ENCODE measurements at places on chromosomes 3 and 15. TPM values are rescaled to one million over a fixed set of nuclear protein-coding genes. Genes with fewer than 3 reads are reported as not detected.

Gene HESX1
- 0.39 TPM for total RNA-seq

DNA sequence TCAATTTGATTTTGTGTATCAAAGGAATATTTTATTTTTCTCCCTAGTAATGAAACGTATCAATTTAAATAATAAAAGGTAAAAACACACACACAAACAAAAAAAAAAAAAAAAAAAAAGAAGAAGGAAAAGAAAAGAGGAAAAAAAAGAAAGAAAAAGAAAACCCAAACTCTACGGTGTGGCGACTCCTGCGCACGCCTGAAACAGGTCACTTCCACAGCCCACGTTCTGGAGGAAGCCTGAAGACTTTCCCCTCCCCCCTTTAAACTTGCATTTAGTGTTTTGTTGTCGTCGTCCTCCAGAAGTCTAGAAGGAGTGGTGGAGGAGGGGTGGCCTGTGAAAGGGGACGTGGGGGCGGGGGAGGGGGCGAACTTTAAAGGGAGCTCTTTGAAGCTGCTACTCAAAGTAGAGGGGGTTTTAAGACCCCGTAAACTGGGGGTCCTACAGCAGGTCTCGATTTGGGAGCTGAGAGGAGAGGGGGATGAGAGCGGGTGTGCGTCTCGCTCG, 2.3 kb upstream of the TLE3 start:
- no peak overlapping the region for H3K27ac ChIP-seq
- H3K27me3 ChIP-seq: no peaks in the 10 kb centered on the region
- H3K36me3 ChIP-seq: no peaks in the 10 kb centered on the region
- H3K4me1 ChIP-seq: peaks cover 44% of the 10 kb centered on the region

Gene DAZL
- total RNA-seq: not detected

Gene GOLGA8T
- not detected for total RNA-seq

DNA sequence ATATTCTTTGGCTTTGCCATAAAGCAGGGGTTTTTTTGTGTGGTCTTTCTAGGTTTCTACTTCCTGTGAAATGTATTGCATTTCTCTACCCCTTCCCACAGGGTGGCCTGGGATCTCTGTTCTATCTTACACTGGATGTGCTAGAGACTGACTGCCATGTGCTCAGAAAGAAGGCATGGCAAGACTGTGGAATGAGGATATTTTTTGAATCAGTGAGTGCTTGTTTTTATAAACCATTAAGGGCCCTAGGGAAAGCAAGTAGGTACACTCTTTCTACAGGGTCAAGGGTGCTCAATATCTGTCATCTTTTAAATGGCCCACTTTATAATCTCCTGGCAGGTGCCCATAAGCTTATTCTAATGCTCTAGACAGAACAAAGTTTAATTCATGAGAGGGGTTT, 730 bp downstream of the FETUB start:
- no peak overlapping the region for H3K27ac ChIP-seq
- H3K27me3 ChIP-seq: no peaks in the 10 kb centered on the region
- no peaks in the 10 kb centered on the region for H3K36me3 ChIP-seq
- no peak overlapping the region for H3K4me3 ChIP-seq
- DNase-seq: no peak

GRCh38 chr15:38648121-38648843, 83.7 kb upstream of the RASGRP1 start:
- no peaks in the 10 kb centered on the region for H3K36me3 ChIP-seq
- no peak overlapping the region for H3K27ac ChIP-seq
- no peak overlapping the region for H3K4me3 ChIP-seq
- H3K27me3 ChIP-seq: no peaks in the 10 kb centered on the region

Gene ERICH6
- total RNA-seq: not detected

GRCh38 chr15:75161106-75161916, 40.4 kb upstream of the C15orf39 start:
- no peak overlapping the region for H3K4me3 ChIP-seq
- H3K27ac ChIP-seq: no peak overlapping the region
- H3K36me3 ChIP-seq: no peaks in the 10 kb centered on the region
- H3K4me1 ChIP-seq: peaks cover 10% of the 10 kb centered on the region
- H3K27me3 ChIP-seq: no peaks in the 10 kb centered on the region
- DNase-seq: no peak

Gene ZNF710
- total RNA-seq: 38.7 TPM

Gene SEMA5B
- not detected for total RNA-seq

Gene MCCC1
- 32.8 TPM for total RNA-seq

DNA sequence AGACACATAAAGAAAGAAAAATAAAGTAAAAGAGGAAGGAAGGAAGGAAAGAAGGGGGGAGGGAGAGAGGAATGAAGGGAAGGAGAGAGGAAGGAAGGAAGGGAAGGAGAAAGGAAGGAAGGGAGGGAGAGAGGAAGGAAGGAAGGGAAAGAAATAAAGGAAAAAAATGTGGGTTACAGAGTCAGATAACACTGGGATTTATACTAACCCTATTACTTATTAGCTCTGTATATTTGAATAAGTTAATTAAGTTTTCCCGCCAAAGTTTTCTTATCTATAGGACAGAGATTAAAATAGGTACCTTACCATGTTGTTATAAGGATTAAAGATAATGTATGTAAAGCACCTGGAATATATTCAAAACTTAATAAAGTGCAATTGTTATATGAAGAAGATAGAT, 439.3 kb upstream of the KCNMB2 start:
- H3K4me1 ChIP-seq: no peaks in the 10 kb centered on the region
- H3K27me3 ChIP-seq: no peaks in the 10 kb centered on the region
- no peak overlapping the region for H3K27ac ChIP-seq
- DNase-seq: no peak

Gene KBTBD13
- total RNA-seq: not detected

DNA sequence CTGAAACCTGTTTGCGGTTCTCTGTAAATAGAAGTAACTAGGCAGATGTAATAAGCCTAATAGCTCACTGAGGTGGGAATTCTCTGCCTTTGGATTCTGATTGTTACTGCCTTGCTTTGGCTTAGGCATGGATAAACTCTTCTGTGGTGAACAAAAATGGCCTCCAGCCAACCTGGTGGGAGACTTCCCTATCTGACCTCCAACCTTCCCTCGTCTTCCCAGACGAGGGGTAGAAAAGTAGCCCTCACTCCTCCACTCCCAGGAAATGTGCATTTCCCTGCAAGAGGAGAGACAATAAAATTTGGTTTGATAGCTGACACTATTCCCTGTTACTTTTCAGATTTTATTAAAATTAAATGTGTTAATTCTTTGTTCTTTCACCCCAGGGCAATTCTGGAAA, 606 bp upstream of the CD96 start:
- H3K4me3 ChIP-seq: no peak overlapping the region
- H3K27me3 ChIP-seq: no peaks in the 10 kb centered on the region
- peaks cover 57% of the 10 kb centered on the region for H3K4me1 ChIP-seq
- no peaks in the 10 kb centered on the region for H3K36me3 ChIP-seq
- peak; percentile 3 for DNase-seq
- peak overlapping the region; percentile 75 for H3K27ac ChIP-seq

DNA sequence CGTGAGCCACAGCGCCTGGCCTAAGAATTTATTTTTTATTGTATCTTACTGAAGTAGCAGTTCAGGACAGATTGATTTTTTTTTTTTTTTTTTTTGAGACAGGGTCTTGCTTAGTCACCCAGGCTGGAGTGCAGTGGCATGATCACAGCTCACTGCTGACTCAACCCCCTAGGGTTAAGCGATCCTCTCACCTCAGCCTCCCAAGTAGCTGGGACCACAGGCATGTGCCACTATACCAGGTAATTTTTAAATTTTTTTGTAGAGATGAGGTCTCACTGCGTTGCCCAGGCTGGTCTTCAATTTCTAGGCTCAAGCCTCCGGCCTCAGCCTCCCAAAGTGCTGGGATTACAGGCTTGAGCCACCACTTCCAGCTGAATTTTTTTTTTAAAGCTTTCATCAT, 99.8 kb upstream of the HERC1 start:
- no peak overlapping the region for H3K4me3 ChIP-seq
- no peaks in the 10 kb centered on the region for H3K36me3 ChIP-seq
- DNase-seq: no peak

Gene PATL2
- 60.5 TPM for total RNA-seq

GRCh38 chr3:40237889-40238571, 71.5 kb upstream of the EIF1B start:
- H3K4me3 ChIP-seq: no peak overlapping the region
- no peaks in the 10 kb centered on the region for H3K36me3 ChIP-seq
- no peak for DNase-seq
- no peaks in the 10 kb centered on the region for H3K27me3 ChIP-seq
- no peak overlapping the region for H3K27ac ChIP-seq
- no peaks in the 10 kb centered on the region for H3K4me1 ChIP-seq

Gene INSYN1
- not detected for total RNA-seq

- peak overlapping the region; percentile 76 for H3K27ac ChIP-seq
- peaks cover 25% of the 10 kb centered on the region for H3K36me3 ChIP-seq
- peak; percentile 91 for DNase-seq
- H3K27me3 ChIP-seq: no peaks in the 10 kb centered on the region
- H3K4me3 ChIP-seq: peak overlapping the region; percentile 78
Observed at GRCh38 chr15:43777267-43777914, 625 bp upstream of the ELL3 start.

Gene SNTN
- not detected for total RNA-seq

DNA sequence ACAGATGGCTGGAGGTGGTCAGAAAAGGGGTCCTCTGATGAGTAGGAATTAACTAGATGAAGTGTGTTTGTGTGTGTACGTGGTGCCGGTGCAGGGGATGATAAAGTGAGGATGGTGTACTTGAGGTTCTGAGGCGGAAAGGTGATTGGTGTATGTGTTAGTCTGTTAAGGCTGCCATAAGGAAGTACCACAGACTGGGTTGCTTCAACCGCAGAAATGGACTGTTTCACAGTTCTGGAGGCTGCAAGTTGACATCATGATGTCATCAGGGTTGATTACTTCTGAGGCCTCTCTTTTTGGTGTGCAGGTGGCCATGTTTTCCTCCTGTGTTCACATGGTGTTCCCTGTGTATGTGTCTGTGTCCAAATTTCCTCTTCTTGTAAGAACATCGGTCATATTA, 202.4 kb upstream of the RGMA start:
- no peaks in the 10 kb centered on the region for H3K4me1 ChIP-seq
- H3K27ac ChIP-seq: no peak overlapping the region
- no peak for DNase-seq
- no peaks in the 10 kb centered on the region for H3K36me3 ChIP-seq

DNA sequence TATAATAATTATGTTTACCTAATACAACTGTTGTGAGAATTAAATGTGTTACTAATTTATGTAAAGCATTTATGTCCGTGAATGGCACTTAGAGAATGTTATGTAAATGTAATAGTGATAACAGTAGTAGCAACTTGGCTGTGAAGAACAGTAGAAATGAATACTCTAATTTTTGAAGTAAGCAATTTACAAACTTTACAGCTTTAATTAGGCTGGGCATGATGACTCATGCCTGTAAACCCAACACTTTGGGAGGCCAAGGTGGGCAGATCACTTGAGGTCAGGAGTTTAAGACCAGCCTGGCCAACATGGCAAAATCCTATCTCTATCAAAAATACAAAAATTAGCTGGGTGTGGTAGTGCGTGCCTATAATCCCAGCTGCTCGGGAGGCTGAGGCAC, 33.9 kb upstream of the IREB2 start:
- no peak overlapping the region for H3K27ac ChIP-seq
- H3K27me3 ChIP-seq: no peaks in the 10 kb centered on the region
- H3K4me3 ChIP-seq: no peak overlapping the region
- DNase-seq: no peak
- H3K4me1 ChIP-seq: no peaks in the 10 kb centered on the region

Gene KBTBD12
- 0.24 TPM for total RNA-seq

- H3K4me1 ChIP-seq: peaks cover 18% of the 10 kb centered on the region
- DNase-seq: no peak
- no peak overlapping the region for H3K4me3 ChIP-seq
- H3K27me3 ChIP-seq: no peaks in the 10 kb centered on the region
- no peaks in the 10 kb centered on the region for H3K36me3 ChIP-seq
- H3K27ac ChIP-seq: no peak overlapping the region
Observed at GRCh38 chr3:49675912-49676311, 1.8 kb downstream of the APEH start.

Gene RAB8B
- total RNA-seq: 61.3 TPM

Gene KLHL40
- not detected for total RNA-seq

Gene ZPLD1
- total RNA-seq: not detected

Gene SEMA3G
- total RNA-seq: 0.27 TPM

Gene GHSR
- not detected for total RNA-seq

Gene SLC22A13
- total RNA-seq: 0.91 TPM

Gene MCTP2
- total RNA-seq: 64.8 TPM

- peak overlapping the region; percentile 86 for H3K4me3 ChIP-seq
- H3K4me1 ChIP-seq: peaks cover 18% of the 10 kb centered on the region
- peak overlapping the region; percentile 99 for H3K27ac ChIP-seq
- no peaks in the 10 kb centered on the region for H3K27me3 ChIP-seq
- DNase-seq: peak; percentile 96
Observed at GRCh38 chr3:183636221-183637105, 1.0 kb downstream of the KLHL24 start.

DNA sequence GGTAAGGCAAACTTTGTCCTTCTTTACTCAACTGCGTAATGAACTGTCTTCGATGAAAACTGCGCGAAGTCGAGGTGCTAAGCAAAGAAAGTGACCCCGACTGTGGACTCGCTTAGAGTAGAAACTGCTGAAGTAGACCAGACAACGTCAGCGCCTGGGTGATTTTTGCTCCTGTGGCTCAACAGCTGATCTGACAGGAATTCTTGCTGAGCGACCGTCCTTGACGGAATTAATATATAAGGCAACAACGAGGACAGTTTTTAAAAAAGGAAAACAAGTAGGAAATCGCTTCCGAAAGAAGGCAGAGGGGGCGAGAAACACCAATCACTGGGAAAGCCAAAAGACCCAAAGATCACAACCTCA, 541 bp downstream of the RPS27L start:
- H3K4me3 ChIP-seq: peak overlapping the region; percentile 83
- no peak for DNase-seq
- H3K4me1 ChIP-seq: peaks cover 12% of the 10 kb centered on the region
- H3K27ac ChIP-seq: peak overlapping the region; percentile 81
- no peaks in the 10 kb centered on the region for H3K27me3 ChIP-seq

- no peak overlapping the region for H3K27ac ChIP-seq
- H3K27me3 ChIP-seq: no peaks in the 10 kb centered on the region
- no peaks in the 10 kb centered on the region for H3K36me3 ChIP-seq
- H3K4me3 ChIP-seq: no peak overlapping the region
- peaks cover 15% of the 10 kb centered on the region for H3K4me1 ChIP-seq
- DNase-seq: no peak
Observed at GRCh38 chr15:50190723-50191122, 8.7 kb downstream of the SLC27A2 start.

Gene SYNM
- 0.36 TPM for total RNA-seq

GRCh38 chr3:150759947-150760346, 3.0 kb downstream of the SIAH2 start:
- H3K36me3 ChIP-seq: peaks cover 8% of the 10 kb centered on the region
- H3K27me3 ChIP-seq: no peaks in the 10 kb centered on the region
- H3K4me3 ChIP-seq: peak overlapping the region; percentile 90
- H3K4me1 ChIP-seq: peaks cover 41% of the 10 kb centered on the region
- peak overlapping the region; percentile 75 for H3K27ac ChIP-seq
- DNase-seq: peak; percentile 32

- no peaks in the 10 kb centered on the region for H3K4me1 ChIP-seq
- peak; percentile 60 for DNase-seq
- no peak overlapping the region for H3K27ac ChIP-seq
- H3K27me3 ChIP-seq: no peaks in the 10 kb centered on the region
- H3K4me3 ChIP-seq: no peak overlapping the region
Observed at GRCh38 chr3:13308380-13308801, 111.7 kb downstream of the NUP210 start.
